ENCODE measurements at places on chromosomes 11 and 22. TPM values are rescaled to one million over a fixed set of nuclear protein-coding genes. Genes with fewer than 3 reads are reported as not detected.

MCM5 gene
- total RNA-seq, result 26.7 TPM

INS gene
- not detected for total RNA-seq

MRTFA gene
- 38.7 TPM for total RNA-seq

C1QTNF5 gene
- 24.8 TPM for total RNA-seq

GNAZ gene
- total RNA-seq, result 4.4 TPM

DNA sequence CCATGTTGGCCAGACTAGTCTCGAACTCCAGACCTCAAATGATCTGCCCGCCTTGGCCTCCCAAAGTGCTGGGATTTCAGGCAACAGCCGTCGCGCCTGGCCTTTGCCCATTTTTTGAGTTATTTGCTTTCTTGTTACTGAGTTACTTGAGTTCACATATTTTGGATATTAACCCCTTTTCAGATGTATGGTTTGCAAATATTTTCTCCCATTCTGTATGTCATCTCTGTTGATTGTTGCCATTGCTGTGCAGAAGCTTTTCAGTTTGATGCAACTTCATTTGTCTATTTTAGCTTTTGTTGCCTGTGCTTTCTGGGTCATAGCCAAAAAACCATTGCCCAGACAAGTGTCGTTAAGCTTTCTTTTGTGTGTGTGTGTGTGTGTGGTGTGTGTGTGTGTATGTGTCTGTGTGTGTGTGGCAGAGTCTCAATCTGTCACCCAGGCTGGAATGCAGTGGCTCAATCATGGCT, 6.8 kb downstream of the TSGA10IP start:
- peak; percentile 21 for DNase-seq

DNA sequence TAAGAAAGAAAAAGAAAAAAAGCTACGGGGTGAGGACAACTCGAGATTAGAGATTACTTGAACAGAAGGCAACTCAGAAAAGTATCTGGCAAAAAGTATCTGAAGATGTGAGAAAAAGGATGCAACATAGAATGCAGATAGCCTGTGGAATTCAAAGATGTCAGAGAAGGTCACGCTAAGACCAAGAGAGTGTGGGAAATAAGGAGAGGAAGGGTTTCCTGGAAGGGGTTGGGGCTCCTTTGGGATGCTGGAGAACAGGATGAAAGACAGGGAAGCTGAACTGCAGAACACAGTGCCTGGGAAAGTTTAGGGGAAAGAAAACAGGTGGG, 1.2 kb downstream of the GUCY1A2 start:
- DNase-seq, result no peak

DNA sequence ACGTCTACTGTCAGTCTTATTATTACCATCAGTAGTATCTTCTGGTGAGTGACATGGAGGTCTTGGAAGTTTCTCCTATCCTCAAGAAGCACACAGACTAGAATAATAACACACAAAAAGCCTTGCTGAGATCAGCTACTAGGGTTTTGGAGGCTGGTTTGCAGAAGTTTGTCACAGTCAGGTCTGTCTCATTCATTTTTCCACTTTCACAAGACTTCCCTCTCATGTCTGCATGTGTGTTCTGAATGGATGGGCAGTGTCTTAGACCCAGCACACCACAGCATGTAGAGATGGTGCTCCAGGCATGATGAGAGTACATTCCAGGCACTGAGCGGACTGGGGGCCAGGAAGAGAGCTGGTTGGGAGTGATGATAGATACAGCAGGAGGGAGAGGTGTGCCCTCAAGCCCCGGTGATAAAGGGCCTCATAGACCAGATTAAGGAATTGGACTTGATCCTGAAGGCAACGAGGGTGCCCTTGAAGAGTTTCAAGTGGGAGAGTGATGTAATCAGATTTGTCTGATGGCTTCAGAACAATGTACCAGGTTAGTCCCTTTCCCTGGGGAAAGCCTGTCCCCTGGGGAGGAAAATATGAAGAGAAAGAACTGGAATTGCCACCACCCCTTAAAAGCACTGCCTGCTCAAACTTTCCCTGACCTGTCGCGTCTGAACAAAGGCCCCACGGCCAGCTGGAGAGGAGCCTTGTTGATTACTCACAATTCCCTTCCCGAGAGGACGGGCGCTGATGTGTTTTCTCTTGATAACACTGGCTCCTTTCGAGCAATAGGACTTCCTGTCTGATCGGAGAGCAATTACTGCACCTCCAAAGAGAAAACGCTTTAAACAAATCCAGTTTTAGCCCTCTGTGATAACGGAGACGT, 45.1 kb upstream of the LMO2 start:
- DNase-seq, result peak; percentile 25

DNA sequence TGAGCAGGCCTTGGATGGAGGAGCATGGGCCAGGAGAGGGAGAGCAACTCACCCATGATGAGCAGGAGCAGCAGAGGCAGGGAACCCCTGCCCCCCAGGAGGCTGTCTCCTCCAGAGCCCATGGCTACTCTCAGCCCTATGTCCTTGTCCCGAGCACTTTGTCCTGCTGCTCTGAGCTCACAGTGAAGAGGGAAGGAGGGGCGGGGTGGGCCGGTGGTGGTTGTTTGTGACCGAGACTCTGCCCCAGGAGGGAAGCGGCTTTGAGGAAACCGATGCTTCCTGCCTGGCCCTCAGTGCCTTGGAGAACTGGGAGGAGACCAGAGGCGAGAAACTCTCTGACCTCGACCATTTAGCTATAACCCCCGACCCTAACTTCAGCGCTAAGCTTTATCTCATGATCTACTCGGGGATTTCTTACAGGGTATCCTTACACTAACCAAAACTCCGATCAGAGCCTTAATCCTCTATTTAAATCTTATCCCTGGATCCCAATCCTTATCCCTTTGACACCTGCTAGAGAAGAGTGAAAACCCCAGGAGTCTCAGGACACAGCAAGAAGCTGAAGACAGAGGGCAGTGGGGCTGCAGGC, at the start of gene ROBO4:
TSS of gene ROBO4 (minus strand) at position 192 of the 589 bp plus-strand sequence. CDS start at position 122, 70 bp downstream.
- DNase-seq, result no peak

GRCh38 chr11:125346179-125346530, 149.9 kb downstream of the FEZ1 start:
- DNase-seq, result no peak

DNA sequence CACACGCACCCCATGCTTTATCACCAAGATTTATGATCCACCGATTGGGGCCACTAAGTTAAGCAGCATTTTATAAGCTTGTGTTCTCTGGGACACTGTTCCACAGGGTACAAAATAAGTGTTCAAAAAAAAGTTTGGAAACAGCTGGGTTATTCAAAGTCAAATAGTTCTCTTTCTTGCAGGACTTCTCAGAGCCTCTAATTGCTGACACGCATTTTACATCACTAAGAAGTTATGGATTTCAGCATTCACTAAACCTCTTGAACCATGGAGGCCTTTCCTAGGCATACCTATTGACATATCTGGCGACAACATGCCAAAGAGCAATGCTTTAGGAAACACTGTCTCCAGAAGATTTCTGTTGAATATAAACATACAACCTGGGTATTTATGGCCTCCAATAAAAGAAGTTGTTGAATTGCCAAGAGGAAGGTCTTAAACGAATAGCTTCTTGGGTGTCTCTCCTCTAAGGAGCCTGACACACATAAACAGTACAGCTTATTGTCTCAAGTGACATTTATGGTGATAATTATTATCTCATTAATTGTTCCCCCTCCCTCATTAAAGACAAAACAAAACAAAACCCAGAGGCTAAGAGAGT, 147.1 kb upstream of the ARHGAP20 start:
- no peak for DNase-seq

DNA sequence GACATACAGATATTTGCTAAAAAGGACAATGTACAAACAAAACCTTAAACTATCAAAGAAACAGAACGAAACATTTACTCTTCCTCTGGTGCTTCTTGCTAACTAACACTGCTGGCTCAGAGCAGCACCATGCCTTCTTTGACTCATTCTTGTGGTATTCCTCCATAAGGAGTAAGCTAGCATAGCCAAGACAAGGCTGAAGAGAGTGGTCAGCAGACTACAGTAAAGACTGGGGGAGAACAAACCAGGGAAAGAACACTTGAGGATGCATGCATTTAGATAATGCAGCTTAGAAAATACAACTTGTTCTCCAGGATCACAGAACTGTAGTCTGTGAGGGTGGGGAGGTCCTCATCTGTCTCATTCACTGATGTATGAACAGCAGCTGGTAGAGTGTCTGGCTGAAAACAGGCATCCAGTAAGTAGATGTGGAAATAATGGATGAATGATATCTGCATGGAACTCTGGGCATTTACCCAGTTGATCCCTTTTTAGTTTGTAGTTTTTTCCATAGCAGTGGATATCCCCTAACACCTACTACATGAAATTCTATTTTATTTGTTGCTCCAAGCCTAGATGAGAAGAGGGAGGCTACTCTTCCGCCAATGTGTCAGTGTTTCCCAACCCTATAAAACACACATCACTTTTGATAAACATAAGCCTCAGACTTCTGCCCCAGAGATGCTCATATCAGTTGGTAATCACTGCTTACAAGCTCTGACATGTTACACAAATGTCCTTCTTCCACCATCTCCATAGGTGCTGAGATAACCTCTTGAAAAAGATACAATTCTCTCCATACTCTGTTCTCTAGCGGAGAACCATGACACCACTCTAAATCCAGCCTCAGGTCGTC, 7.3 kb downstream of the SNX19 start:
- DNase-seq, result peak; percentile 63

DNA sequence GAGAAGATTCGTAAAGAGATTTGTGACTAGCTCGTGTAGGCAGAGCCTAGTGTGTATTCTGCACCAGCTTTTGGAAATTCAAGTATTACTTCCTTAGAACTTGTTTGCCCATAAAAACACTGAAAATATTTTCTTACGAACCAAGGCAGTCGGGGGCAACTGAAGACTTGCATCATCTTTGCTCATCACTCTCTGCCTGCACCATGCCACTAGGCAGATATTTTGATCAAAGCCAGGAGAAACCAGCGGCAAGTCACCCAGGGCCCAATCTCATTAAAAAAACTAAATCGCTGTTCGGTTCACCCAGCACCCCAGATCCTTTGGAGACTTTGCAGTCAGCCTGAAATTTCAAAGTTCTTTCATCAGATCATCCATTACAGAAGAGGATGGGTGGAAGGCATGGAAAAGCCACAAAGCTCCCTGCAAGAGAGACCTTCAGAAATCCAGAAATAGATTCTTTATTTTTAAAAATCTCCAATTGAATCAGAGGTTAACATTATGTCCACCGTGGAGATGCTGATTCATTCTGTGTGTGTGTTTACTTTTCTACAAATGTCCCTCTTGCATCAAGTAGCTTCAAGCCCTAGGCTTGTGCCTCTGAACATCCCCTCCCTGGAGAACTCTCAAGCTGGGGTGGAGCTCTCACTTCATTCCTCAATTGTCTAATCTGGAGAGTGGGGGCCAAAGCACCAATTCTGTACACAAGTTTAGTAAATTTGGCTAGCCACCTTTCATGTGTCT, 78.4 kb downstream of the ETS1 start:
- DNase-seq, result no peak

- peak; percentile 68 for DNase-seq
Measured at GRCh38 chr11:38900211-38900610, 2302.2 kb upstream of the RAG2 start.

- DNase-seq, result no peak
Measured at GRCh38 chr11:65538915-65539743, 14.2 kb downstream of the SCYL1 start.

GRCh38 chr11:124113890-124114289, 1.4 kb upstream of the VWA5A start:
- DNase-seq, result peak; percentile 28

- peak; percentile 42 for DNase-seq
Measured at GRCh38 chr22:45197606-45198462, 34.1 kb downstream of the NUP50 start.

GRCh38 chr22:21714786-21715185, 20.8 kb downstream of the YPEL1 start:
- DNase-seq, result no peak

Data from tongue (tissue), 3 donors.